Astrocyte (in vitro differentiated cells and primary cell): ENCODE measurements at places on chromosomes 3 and 15. TPM values are rescaled to one million over a fixed set of nuclear protein-coding genes. Genes with fewer than 3 reads are reported as not detected.

Gene SLC28A2
- not detected in 2 replicates for total RNA-seq

Gene ALDH1L1
- not detected in 2 replicates for total RNA-seq

GRCh38 chr3:178193846-178194245 is 342.4 kb upstream of the KCNMB2 start:
- H3K27ac ChIP-seq = no peak overlapping the region
- DNase-seq = no peak
- no peaks in the 10 kb centered on the region for H3K4me1 ChIP-seq
- no peaks in the 10 kb centered on the region for H3K36me3 ChIP-seq
- H3K4me3 ChIP-seq = no peak overlapping the region
- H3K27me3 ChIP-seq = no peaks in the 10 kb centered on the region

DNA sequence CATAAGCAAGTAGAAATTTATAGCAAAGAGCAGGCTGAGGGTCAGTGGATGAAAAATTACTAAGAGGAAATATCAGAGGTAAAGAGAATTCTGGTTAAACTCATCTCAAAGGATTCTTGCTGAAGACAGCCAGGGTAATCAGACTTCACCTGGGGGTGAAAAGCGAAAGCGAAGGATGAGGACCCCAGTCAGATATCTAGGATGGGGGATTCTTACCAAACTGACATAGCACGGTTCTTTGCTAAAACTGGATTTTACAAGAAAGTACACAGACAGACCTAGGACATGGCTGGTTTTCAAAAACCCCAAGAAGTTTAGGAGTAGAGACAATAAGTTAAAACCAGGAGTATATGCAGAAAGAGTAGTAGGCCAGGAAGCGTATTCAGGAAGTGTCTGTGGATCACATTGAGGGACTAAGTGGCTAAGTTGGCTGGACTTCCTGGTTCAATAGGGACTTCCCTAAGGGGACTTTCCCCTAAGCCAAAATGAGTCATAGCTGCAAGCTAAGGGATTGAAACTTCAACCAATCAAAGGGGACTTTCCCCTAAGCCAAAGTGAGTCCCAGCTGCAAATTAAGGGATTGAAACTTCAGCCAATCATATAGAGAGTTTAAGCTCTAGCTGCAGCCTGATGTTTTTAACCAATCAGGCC is 2.4 kb upstream of the CFAP91 start:
- H3K27me3 ChIP-seq = peaks cover 3% of the 10 kb centered on the region
- no peaks in the 10 kb centered on the region for H3K36me3 ChIP-seq
- no peak overlapping the region for H3K27ac ChIP-seq
- peaks cover 8% of the 10 kb centered on the region for H3K4me1 ChIP-seq

GRCh38 chr3:61601831-61602230 is 40.5 kb downstream of the PTPRG start:
- H3K27me3 ChIP-seq = no peaks in the 10 kb centered on the region
- no peak for DNase-seq
- H3K36me3 ChIP-seq = no peaks in the 10 kb centered on the region
- no peaks in the 10 kb centered on the region for H3K4me1 ChIP-seq
- H3K4me3 ChIP-seq = no peak overlapping the region

- no peaks in the 10 kb centered on the region for H3K27me3 ChIP-seq
- no peaks in the 10 kb centered on the region for H3K36me3 ChIP-seq
- H3K27ac ChIP-seq = no peak overlapping the region
- no peaks in the 10 kb centered on the region for H3K4me1 ChIP-seq
- no peak overlapping the region for H3K4me3 ChIP-seq
These were observed 172.0 kb downstream of the STT3B start for GRCh38 chr3:31704591-31705179.

- H3K36me3 ChIP-seq = no peaks in the 10 kb centered on the region
- H3K4me3 ChIP-seq = no peak overlapping the region
- H3K27ac ChIP-seq = no peak overlapping the region
- no peak for DNase-seq
These were observed 44.0 kb downstream of the KLF15 start for GRCh38 chr3:126313166-126313565.

- peak; percentile 78 for DNase-seq
- H3K27me3 ChIP-seq = no peaks in the 10 kb centered on the region
- peaks cover 4% of the 10 kb centered on the region for H3K36me3 ChIP-seq
- H3K27ac ChIP-seq = peak overlapping the region; percentile 83
These were observed 50.7 kb downstream of the UMPS start for GRCh38 chr3:124780761-124781475.
